ENCODE measurements at places on chromosomes 16 and 17.

- DNase-seq = no peak
These were observed 159.8 kb upstream of the NOL11 start for GRCh38 chr17:67557921-67558320.

- DNase-seq = no peak
These were observed 330.3 kb downstream of the SEC14L1 start for GRCh38 chr17:77470800-77471733.

DNA sequence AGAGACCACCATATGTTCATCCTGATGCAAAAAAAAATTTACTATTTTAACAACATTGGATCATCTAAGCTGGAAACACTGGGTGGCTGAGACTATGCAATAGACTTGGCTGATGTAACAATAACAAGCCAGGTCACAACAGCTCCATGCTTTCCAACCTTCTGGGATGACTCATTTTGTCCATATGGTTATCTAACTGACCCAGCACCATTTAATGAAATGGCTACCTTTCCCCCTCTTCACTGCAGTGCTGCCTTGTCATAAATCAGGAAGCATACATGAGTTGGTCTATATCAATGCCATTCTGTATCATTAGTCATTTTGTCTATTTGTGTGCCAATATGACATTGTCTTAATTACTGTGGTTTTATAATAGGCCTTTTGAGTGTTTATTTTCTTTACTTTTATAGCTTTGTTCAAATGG is 217.6 kb upstream of the KCNJ16 start:
- DNase-seq = peak; percentile 22

GRCh38 chr16:78528265-78528664 is 428.8 kb downstream of the WWOX start:
- peak; percentile 55 for DNase-seq

DNA sequence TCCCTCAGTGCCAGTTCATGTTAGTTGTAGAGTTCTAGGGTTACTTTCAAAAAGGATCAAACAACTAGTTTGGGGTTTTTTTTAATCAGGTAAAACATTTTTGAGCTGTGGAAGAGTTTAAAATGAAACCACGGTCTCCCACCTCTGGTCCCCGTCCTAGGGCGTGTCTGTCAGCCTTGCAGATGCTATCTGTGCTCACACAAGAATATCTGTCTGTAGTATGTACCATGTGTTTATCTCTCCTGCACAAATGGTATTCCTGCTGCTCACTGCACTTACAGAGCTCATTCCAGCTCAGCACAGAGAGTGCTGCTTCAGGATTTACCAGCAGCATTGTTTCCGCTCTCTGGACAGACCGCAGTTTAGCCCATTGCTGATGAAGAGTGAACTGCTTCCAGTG is 38.9 kb downstream of the UBN1 start:
- no peak for DNase-seq

- DNase-seq = no peak
These were observed 32.4 kb upstream of the ENPP7 start for GRCh38 chr17:79698146-79698846.

GRCh38 chr17:44384281-44384822 is 5.1 kb downstream of the ITGA2B start:
- no peak for DNase-seq

DNA sequence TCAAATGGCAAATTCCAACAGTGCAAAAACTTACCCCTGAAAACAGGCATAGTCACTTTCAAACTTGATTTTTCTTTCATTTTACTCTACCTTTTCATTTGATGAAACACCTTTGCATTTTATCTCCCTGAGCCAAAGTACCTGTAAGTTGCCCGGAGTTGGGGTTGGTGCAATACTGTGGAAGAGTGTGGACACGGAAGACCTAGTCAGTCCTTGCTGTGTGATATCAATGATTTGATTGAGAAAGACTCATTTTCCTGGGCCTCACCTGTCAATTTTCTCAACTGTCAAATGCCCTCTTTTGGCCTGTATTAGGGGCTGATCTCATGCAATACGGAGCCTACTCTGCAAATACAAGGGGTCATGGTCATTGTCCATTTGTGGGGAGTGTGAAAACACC is 22.6 kb downstream of the PITPNC1 start:
- no peak for DNase-seq

DNA sequence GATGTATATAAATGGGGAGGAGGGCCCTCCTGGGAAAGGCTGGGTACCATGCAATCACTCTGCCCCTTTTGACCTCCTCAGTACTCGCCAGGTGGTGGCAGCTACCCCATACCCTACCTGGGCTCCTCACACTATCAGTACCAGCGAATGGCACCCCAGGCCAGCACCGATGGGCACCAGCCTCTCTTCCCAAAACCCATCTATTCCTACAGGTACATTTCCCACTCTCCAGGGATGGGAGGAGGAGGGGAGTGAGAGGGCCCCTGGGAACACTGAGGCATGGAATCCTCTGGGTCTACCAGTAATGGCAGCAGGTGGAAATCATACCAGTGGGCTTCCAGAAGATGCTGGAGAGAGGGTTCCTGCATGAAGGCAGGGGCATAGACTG is 22.9 kb downstream of the FOXN1 start:
- no peak for DNase-seq

GRCh38 chr17:82282239-82283207 is 9.0 kb upstream of the CSNK1D start:
- DNase-seq = no peak

DNA sequence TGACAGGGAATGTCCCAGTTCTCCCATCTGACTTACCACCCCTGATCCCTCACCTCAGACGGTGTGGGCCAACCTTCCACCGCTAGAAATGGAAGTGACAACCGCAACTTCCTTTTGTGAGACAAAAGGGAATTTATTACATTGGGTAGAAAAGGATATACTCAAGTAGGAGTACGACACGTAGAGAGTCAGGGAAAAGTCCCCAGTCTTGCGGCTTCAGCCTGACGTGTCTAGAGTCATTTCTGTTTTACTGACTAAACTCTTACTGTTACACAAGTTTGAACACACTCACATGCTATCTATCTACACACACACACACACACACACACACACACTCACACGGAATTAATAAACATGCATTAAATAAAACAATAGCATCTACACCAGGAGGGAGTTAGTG is 178.9 kb downstream of the COPRS start:
- DNase-seq = no peak

GRCh38 chr17:21298056-21298982 is 13.8 kb downstream of the MAP2K3 start:
- no peak for DNase-seq

DNA sequence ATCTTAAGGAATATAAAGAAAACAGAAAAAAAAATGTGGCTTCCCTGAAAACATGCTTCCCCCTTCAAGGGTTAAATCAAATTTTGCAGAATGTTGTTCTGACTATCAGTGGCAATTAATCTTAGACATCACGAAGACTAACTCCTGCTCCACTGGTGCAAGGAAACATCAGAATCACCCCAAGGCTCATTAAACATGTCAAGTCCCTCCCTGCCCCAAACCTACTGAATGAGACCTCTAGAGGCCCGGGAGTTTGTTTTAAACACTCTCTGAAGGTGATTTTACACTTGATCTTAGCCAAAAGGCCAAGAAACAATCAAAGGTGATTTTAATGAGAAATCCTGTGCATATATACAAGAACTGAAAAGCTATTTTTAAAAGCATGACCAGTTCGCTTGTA is 18.3 kb downstream of the PSME3IP1 start:
- no peak for DNase-seq

DNA sequence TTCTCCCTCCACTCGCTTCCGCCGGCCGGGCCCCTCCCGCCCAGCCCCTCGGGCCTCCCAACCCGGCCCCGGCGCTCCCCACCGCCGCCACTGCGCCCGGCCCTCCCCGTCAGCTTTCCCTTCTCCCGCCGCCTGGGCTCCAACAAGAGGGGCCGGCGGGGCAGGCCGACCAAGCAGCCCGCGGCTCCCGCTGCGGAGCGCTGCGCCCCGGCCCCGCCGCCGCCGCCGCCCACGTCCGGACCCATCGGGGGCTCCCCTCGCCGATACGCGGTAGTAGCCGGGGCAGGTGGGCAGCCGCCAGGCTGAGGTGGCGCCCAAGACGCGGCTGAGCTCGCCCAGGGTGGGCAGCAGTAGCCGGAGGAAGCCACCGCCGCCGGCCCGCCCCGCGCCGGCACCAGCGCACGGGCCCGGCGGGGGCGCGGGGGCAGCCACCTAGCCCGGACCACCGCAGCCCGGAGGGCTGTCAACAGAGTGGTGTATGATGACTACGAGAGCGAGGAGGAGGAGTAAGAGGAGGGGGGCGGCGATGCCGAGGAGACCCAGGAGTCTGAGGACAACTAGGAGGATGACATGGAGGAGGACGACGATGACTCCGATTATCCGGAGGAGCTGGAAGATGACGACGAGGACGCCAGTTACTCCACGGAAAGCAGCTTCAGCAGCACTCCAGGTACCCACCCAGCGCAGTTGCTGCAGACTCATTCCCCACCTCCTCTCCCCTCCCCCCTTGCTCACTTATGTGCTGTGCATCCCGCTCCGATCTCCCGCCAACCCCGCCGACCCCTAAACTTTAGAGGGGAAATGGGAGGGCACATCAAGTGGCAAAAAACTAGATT is 498 bp downstream of the LRRC37B start:
- peak; percentile 37 for DNase-seq

DNA sequence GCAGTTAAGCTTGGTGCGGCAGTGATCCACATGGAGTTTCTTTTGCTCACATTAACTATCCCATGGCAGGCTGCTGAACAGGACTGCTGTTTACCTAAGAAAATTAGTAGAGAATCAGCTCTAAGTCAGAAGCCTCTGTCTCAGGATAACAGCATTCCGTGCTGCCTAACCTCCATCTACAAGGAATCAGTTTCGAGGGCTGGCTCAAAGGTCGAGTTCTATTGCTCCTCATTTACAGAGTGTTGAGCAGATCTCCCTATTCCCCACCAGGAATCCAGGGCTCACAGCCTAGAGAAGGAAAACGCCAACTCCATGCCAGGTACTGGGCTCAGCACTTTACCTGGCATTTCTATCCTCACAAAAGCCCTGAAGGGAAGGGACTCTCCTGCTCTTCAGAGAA is 9.9 kb downstream of the GINS2 start:
- DNase-seq = no peak

- no peak for DNase-seq
These were observed 9.0 kb downstream of the DYNLL2 start for GRCh38 chr17:58092101-58092796.

All from RWPE1 (cell line).